Fibroblast of skin of left biceps (primary cell): ENCODE measurements at places on chromosomes 7 and 10.
A peak's percentile ranks its signal among the peaks of the same experiment; 100 is the strongest.

DNA sequence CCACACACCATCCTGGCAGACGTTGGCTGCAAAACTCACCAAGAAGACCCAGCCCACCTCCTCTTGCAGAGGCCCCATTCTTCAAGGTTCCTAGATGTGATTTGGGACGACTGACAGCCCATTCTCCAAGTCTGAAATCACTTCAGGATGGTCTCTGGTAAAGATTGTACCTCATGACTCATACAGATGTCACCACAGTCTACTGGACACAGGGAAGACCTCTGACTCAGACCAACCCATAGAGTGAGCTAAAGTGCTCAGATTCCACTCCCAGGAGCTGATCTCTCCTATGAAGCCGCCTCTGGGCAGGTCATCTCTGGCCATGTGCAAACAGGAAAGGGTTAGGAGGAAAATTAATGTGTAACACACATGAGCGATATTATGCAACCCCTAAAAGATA is 102.4 kb upstream of the VWC2 start:
- no peak for DNase-seq

DNA sequence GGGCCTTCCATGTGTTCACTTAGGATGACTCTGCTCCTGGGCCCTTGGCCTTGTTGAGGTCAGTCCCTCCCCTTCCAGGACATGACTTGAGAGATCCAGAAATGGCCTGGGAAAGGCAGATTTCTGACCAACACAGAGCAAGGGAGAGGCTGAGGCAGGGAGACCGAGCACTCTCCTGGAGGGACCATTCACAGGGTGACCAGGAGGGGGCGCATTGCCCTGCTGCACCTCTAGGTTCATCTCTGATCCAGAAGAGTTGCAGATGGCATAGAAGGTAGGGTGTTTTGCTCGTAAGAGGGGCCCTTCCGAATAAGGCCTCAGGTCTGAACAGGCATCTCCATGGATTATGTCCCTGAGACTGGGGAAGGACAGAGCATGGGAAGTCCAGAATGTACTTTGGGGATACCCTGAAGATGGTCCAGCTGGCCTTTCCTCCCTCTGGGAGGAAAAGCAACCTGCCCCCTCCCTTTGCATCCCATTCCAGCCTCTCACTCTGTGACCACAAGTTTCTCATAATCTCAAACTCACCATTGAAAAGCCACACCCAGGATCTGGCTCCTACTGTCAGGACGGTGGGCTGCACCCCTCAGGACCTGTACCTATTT is 6.6 kb downstream of the DMBT1 start:
- no peak for DNase-seq

GRCh38 chr10:130634816-130635215 is 498.6 kb downstream of the GLRX3 start:
- DNase-seq: no peak

GRCh38 chr7:39749177-39749576 is 125.8 kb downstream of the RALA start:
- DNase-seq: peak; percentile 33
